Activated T-helper 17 cell treated with anti-CD3 and anti-CD28 coated beads, Interleukin-2, amount 50 U/mL, for 72 hours (primary cell): ENCODE measurements at places on chromosomes 7 and 10.

DNA sequence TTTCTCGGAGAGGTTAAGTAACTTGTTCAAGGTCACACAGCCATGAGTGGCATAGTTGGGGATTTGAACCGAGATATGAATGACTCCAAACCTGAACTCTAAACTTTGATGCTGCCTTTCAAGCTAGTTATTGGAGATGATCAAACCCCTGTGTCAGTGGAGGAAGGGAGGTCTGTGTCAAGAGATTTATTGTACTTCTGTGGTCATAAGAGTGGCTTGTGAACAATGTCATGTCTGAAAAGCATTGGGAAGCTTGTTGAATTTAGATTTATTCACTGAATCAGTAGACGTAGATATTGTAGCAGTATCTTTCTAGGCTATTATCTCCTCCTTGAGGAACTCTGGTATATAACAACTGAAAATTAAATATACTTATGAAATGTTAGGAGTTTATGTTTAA is 27.3 kb downstream of the SNX10 start:
- no peak for ATAC-seq

- no peak for ATAC-seq
Measured at GRCh38 chr10:98563811-98564210, 117.1 kb upstream of the HPS1 start.

DNA sequence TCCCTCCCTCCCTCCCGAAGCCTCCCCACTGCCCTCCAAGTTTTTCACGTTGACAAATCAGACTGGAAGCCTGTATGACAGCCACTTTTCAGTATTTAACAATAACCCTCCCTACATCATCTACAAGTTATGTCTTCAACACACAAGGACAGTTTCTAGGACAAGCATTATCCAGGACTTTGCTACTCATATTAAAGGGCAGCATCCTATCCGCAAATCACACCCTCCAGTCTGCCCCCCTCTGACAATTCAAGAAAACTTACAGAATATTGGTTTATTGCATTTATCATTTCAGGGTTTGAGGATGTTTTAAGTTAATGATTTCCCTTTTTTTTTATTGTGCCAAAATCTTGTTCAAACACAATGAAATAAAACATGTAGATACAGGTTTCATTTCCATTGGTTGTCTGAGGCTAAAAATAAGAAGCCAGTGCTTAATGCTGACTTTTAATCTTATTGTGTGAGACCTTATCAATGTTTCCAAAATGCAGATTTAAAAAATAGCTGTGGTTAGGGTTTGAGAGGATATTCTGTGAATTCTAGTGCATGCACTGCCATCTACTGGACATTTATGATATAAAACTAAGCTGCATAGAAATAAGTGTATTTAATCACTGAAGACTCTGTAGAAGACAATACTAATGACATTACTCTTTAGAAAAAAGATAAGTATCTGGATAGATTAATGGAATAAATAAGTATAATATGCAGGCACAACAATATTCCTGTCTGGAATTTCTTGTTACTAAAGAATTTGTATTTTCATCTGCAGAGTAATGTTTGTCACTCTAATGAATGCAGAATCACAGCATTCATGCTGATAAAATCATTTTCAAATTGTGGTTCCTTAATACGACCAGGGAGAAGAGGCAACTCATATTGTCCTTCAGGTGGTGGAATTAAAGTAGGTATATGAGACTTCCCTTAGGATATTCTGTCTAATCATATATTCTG is 64.1 kb downstream of the CAV1 start:
- no peak for ATAC-seq

DNA sequence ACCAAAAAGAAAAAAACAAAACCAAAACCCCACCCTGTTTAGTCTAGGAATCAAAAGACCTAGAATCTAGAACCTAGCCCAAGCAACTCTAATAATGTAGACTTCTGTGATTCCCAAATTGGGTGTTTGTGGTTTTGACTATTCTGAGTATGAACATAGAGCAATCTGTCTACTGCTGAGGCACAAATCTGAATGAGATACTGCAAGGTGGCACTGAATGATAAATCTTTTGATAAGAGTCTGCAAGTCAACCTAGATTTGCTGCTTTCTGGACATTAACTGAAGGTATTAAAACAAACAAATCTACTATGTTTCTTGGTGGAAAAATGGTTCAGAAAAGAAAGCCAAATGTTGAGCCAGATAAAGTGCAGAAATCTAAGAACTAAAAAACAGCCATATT is 50.6 kb downstream of the IRF5 start:
- no peak for ATAC-seq

GRCh38 chr10:126476246-126476645 is 88.0 kb upstream of the ADAM12 start:
- ATAC-seq = no peak

DNA sequence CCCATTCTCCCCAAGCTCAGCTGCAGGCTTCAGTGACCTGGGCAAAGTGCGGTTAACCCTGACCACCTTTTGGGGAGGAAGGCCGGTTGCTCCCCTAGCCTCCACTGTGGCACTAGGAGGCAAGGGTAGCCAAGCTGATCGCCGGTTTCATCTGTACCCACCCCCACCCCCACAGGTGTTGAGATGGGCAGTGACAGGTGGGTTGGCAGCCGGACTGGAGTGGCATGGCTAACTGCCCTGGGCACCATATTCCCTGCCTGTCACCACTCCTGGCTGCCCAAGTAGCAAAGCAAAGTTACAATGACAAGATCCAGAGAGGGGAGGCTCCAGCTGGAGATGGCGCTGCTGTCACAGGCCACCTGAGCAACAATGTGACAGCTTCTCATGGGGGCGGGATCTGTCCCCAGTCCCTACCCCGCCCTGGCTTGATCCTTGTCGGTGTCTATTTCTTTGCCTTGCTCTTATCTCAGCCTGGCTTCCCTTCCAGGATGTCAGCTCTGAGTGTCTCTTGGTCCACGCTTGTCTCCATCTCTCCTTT is 27.0 kb upstream of the BMS1 start:
- no peak for ATAC-seq

DNA sequence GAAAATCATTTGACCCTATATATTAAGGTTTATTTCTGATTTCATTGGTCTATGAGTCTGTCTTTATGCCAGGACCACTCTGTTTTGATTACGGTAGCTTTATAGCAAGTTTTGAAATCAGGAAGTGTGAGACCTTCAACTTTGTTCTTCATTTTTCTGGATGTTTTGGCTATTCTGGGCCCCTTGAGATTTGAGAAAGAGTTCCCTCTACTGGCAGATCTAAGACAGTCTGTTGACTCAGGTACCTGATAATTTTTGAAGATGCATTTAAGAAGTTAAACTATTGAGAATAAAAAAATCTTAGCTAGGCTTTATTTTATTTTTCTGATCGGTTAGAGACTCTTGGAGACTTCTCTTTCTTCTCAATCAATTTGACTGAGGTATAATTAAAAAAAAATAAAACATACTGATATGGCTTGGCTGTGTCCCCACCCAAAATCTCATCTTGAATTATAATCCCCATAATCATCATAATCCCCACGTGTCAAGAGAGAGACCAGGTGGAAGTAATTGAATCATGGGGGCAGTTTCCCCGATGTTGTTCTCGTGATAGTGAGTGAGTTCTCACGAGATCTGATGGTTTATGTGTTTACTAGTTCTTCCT is 209.2 kb downstream of the SNX10 start:
- peak; percentile 42 for ATAC-seq

DNA sequence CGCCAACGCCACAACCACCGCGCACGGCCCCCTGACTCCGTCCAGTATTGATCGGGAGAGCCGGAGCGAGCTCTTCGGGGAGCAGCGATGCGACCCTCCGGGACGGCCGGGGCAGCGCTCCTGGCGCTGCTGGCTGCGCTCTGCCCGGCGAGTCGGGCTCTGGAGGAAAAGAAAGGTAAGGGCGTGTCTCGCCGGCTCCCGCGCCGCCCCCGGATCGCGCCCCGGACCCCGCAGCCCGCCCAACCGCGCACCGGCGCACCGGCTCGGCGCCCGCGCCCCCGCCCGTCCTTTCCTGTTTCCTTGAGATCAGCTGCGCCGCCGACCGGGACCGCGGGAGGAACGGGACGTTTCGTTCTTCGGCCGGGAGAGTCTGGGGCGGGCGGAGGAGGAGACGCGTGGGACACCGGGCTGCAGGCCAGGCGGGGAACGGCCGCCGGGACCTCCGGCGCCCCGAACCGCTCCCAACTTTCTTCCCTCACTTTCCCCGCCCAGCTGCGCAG is 424 bp downstream of the EGFR start:
- no peak for ATAC-seq

- ATAC-seq = peak; percentile 84
Measured at GRCh38 chr10:62062752-62063512, 161.4 kb downstream of the ARID5B start.

DNA sequence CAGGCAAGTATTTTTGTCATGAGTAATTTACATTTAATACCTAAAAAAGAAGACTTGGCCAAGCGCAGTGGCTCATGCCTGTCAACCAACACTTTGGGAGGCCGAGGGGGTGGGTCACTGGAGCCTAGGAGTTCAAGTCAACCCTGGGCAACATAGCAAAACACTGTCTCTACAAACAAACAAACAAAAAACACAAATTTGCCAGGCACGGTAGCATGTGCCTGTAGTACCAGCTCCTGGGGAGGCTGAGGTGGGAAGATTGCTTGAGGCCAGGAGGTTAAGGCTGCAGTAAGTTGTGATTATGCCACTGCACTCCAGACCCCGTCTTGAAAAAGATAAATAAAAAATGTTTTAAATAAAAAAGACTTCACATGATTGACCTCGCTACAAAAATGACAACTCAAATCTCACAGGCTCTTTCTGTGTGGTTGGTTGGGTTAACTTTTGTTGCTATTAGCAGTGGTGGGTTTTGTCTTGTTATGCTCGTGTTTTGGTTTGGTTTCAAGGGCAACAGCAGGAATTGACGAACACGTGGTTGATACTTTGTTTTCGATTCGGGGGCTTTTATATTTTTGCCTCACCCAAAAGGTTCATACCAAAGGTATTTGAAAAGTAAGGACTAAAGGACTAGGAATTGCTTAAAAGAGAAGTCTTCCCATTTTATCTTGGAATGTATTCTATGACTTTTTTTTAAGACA is 227.2 kb upstream of the MKLN1 start:
- peak; percentile 15 for ATAC-seq

DNA sequence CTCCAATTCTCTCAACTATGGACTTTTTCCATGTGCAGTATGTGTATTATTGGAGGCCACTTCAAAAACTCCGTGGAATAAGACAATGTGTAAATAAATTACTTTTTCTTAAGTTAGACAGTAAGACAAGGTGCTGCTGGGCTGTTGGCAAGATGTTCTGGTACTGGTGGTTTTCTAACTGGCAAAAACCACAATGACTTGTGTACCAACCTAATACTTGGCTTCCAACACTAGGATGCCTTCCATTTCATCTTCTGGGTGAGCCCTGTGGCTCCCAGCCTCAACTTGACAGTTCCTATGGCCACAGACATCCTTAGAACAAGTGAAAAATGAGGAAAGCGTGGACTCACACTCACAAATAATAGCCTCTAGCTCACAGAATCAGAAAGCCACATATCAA is 77.0 kb downstream of the OSBPL3 start:
- ATAC-seq = no peak

DNA sequence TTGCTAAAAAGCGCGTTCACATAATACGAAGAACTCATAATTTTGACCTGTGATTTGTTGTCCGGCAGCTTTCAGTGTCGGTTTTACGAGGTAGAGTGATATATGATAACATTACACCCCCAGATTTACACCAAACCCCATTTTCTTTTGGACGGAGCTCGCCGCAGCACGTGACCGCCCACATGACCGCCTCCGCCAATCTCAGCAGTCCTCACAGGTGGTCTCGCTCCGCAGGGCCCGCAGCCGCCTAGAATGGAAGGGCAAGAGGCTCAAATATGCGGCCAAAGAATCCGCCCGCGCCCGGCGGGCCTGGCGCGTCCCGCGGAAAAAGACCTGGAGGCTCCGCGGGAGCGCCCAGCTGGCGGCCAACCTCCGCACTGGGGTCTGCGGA is at the start of gene HOXA7:
Gene HOXA7, minus strand, starts transcription at position 168 of the 391 bp plus-strand sequence. Its CDS starts 130 bp downstream, at position 38.
- ATAC-seq = no peak

DNA sequence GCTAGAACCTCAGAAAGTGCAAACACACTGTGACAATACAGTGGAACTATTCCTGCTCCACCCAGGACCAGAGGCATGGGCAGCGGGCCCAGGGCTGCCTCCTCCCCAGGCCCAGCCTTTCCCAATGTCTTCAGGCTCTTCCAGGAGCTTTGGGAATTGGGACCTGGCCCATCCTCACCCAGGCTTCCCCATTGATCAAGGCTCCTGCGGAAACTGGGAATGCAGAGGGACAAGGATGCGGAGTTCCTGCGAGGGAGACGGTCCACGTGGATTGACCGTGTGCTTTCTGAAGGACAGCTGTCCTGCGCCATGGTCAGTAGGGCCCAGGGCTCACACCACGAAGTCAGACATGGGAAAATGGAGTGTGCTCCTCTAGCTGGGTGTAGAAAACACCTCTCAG is 56.6 kb downstream of the CSGALNACT2 start:
- ATAC-seq = no peak

DNA sequence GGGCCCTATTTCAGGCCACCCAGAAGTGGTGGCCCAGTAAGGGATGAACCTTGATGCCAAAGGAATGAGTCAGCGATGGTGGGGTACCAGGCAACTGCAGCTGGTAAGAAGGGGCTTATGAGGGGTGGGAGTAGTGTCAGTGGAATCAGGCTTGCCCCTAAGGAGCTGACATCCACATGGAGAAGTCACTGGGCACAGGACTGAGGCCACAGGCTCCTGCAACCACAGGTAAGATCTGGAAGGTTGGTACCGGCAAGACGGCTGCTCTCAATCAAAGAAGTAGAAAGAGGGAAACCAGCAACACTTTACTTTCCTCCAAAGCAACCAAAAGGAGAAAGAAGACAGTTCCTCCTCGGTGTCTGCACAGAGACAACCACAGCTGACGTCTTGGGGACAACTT is 2.5 kb downstream of the GCK start:
- no peak for ATAC-seq
